ENCODE measurements at places on chromosomes 7 and 10.
A peak's percentile ranks its signal among the peaks of the same experiment; 100 is the strongest.

DNA sequence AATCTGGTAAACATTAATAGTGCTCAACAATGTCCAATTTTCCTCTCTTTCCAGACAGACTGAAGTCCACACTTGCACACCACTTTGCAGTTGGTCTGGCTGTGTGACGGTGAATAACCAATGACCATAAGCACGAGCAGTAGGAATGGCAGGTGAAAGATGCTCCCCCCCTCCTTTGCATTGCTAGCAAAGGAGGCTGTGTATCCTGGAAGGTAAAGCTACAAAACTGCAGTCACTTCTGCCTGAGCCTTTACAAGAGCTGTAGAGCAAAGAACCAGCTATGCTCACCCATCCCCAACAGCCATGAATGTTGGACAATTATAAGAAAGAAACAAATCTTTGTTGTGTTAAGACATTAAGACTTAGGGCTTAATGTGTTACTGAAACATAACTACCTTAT lies 178.0 kb downstream of the IPMK start:
- no peak for DNase-seq

DNA sequence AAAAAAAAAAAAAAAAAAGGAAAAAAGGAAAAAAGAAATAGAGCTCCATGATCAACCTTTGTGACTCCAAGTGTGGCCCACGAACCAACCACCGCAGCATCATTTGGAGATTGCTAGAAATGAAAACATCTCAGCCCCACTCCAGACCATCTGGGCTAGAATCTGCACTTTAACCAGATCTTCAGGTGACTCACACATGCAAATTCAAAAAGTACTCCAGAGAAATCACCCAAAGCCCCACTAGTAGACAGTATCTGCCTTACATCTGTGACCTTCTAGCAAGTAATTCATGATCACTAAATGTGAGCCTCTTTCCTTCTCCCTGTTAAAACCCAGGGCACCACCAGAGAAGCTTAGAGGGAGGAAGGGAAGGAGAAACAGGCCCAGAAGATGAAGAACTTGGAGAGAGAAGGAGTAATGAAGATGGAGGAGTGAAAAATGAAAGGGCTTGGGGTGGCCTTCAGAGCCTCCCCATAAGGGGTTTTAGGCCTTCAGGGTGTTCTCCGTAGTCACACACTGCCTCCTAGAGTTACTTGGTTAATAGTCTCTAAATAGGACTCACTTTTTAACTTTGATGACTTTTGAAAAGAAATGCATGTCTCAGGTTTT lies 94.0 kb downstream of the SLC37A3 start:
- peak; percentile 72 for DNase-seq

GRCh38 chr10:133444342-133445267 lies 9.1 kb upstream of the SCART1 start:
- no peak for DNase-seq

DNA sequence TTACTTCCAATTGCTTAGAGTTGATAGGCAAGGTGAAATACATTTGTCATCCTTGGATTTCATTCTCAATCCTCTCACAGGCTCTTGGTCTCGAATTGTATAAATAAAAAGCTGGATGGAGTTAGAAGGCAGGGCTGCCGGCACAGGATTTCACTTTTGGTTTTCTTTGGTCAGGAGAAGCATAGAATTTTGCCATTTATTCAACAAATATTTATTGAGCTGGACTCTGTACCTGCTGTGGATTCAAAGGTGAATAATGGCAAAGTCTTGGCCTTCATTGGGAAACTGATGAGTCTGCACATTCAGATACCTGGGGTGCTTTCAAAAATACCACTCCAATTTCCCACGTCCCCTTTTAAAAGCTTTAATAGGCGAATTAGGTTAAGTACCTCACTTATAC lies 49.7 kb downstream of the PDK4 start:
- DNase-seq, result no peak

DNA sequence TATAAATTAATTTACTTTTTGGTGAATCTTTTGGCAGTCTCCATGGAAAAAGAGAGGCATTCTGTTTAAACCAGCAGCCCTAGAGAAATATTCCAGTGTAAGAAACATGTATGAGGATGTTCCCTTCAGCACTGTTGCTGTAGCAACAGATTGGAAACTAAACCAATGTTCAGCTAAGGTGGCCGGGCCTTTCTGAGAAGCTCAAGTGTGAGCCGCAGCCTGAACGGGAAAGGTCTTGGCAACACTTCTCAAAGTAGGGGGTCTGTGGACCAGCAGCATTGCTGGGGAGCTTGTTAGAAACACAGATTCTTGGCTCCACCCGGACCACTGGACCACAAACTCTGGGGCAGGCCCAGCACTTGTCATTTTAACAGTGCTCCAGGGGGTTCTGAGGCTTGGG lies 36.2 kb downstream of the RAMP3 start:
- no peak for DNase-seq

DNA sequence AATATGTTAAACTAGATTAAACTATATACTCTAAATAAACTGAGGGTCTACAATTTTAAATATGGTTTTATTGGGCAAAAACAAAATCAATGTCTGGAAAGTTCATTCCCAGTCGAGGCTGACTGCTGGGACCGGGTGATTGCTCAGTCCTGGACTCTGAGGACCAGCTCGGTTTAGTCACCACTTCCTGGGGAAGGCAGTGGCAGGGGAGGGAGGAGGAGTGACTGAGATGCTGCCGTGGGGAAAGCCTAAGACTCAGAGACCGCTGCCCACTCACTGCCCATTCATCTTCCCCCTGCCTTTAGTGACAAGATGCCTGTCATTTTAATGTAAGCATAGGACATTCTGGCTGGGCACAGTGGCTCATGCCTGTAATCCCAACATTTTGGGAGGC lies 29.0 kb downstream of the ATOH7 start:
- peak; percentile 22 for DNase-seq

DNA sequence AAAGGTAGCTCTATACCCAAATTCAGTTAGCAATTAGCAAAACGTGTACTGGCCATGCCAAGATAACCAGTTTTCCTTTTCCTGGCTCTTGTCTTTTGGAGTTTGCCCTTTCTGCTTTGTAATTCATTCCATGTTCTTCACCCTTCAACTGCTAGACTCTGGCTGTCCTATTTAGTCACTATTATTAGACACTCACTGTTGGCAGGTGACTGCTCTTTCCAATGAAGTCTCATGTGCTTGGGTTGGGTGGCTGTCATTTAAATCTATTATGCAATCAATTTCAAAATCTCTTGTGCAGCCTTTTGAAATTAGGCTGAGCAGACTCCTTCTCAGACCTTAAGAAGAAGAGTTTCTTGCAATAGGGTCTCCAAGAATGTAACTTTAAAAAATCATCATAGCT lies 266.5 kb downstream of the GPR158 start:
- no peak for DNase-seq

- no peak for DNase-seq
These were observed 30.0 kb downstream of the FGFR2 start for GRCh38 chr10:121568275-121568674.

DNA sequence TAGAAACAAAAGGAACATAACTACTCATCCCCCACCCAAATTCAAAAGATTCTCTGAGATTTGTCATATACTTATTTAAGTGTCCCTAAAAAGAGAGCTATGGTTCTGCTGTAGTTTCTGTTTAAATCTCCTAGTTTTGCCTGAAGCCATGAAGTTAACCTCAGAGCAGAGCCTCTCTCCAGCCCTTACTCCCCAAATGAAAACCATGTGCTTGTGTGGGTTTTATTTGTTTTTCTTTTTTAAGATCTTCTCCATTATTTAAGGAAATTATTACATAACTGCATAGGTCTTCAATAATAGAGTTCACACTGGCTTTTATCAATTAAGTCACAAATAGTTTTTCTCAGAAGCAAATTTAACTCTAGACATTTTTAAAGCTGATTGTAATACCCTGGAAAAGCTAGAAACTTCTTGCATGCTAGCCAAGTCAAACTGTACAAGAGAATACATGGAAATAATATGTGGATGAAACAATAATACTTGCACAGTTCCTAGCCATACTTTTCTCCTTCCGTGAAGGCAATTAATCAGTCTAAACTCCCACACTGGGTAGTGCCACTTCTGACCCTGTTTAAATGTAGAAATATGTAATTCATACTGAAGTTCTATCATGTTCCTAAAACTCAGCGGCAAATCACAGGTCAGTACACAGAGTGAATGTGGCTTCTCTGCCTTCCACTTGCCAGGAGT lies 579.7 kb downstream of the SUGCT start:
- no peak for DNase-seq

DNA sequence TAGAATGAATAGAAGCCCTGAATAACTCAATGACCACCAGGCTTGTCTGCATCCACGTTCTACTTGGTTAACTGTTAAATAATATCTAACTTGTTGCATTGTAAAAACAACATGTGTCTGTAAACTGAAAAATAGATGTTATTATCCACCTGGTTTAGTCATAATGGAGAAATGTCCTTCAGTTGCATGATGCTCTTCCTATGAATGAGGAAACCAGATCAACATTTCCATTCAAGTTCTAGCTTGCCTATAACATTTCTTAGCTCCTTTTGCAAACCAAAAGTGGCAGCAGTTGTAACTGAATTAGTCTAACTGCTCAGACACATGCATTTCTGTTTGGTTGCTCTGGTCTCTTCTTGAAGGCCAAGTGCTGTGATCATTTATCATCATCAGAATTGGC lies 62.9 kb upstream of the BET1 start:
- no peak for DNase-seq

DNA sequence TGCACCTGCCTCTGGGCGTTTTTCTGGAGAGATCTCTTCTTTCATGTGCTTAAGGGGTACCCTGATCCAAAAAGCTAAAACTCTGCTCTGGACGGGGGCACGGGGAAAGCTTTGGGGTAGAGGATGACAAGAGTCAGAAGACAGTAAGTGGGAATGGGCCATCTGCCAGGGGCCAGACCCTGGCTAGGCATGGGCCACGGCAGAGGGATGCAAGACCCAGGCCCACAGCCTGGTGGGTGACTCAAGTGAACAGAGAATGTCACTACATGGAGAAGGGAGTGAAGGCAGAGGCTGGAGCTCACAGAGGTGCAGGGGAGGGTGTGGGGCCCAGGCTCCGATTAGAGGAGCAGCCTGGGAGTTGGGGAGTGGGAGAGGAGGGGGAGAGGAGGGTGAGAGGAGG lies 15.3 kb downstream of the FLNC start:
- no peak for DNase-seq

GRCh38 chr7:151059367-151060112 lies at the start of gene SLC4A2:
Gene SLC4A2, plus strand, starts transcription at chr7:151059589. Its CDS starts 2,399 bp downstream, at chr7:151061988.
- peak; percentile 54 for DNase-seq

DNA sequence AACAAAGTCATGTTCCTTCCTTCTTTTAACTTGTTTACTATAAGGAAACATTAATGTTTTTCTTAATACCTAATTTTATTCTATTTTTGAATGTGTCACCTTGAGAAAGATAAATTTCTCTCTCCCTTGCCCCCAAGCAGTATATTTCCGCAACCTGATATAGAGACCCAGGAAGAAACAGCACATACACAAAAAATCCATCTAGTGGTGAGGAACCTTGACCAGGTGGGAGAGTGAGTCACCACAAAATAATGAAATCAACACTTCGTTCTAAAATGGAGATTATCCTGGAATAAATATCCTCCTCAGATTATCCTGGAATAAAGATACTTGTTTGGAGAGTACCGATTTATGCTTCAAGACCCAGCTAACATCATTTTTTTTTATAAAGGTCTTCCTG lies 232.9 kb upstream of the PTN start:
- DNase-seq, result no peak

DNA sequence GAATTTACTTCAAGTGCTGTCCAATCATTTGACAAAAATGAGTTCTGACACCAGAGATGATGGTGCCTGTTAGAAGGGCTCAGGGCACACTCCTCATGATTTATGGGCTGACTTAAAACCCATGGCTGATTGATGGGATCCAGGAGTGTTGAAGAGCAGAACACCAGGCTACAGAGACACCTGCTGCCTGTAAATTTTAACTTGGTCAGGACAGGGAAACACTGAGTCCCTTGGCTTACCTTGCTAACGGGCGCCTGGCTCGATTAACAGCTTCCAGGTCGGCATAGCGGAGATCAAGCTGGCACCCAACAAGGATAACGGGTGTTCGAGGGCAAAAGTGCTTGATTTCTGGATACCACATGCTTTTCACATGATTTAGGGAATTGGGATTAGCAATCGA lies 51.4 kb downstream of the RHOBTB1 start:
- DNase-seq, result no peak

GRCh38 chr7:94330269-94331020 lies 64.2 kb upstream of the COL1A2 start:
- no peak for DNase-seq

- no peak for DNase-seq
These were observed 24.0 kb downstream of the SLC35G1 start for GRCh38 chr10:93917821-93918220.

GRCh38 chr7:14020339-14020900 lies 31.0 kb upstream of the ETV1 start:
- no peak for DNase-seq

GRCh38 chr10:31528831-31529230 lies 209.8 kb downstream of the ZEB1 start:
- no peak for DNase-seq

GRCh38 chr7:132424821-132425724 lies 151.2 kb downstream of the PLXNA4 start:
- no peak for DNase-seq

- no peak for DNase-seq
These were observed 23.4 kb downstream of the DOCK4 start for GRCh38 chr7:112182749-112183148.

- DNase-seq, result peak; percentile 75
These were observed 19.9 kb upstream of the MAP3K8 start for GRCh38 chr10:30413996-30414576.

DNA sequence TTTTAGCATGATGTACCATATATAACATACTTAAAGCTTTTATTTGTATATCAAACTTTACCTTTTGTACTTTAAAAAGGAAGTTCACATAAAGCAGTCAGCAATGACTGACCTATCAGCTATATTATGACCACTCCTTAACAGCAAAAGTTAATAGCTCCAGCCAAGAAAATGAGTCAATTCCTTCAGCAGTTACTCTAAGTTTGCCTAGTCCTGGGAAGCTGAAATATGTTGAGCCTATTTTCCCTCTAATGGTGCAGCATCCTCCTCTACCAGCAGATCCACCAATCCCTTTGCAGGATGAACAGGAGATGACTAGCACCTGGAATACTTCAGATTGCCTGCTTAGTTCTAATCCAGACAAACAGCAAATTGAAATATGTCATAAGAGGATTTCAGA lies 64.2 kb downstream of the CUL2 start:
- no peak for DNase-seq

DNA sequence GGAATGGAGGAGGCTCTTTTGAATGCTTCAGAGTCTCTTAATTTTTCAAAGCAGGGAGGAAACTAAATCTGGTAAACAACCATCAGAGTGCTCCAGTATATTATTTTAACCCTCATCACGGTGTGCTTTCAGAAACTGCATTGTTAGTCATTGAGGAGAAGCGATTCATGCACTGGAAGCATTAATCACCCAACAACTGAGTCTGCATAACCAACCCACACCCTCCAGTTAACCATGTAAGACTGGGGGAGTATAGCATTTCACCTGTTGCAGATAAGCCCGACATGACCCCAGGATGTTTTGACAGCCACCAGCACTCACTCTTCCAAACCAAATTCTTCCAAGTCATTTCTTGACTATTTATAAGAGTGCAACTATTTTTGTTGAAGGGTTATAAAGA lies 257.6 kb downstream of the GATA3 start:
- DNase-seq, result no peak

GRCh38 chr10:132524443-132525285 lies 12.9 kb upstream of the INPP5A start:
- no peak for DNase-seq

GRCh38 chr10:74906611-74907198 lies 80.3 kb downstream of the KAT6B start:
- DNase-seq, result no peak

Data from CD4-positive, alpha-beta T cell treated with Interferon alpha-2 for 1 hour (primary cell).